ENCODE measurements at places on chromosomes 6 and 20. TPM values are rescaled to one million over a fixed set of nuclear protein-coding genes. Genes with fewer than 3 reads are reported as not detected.

DNA sequence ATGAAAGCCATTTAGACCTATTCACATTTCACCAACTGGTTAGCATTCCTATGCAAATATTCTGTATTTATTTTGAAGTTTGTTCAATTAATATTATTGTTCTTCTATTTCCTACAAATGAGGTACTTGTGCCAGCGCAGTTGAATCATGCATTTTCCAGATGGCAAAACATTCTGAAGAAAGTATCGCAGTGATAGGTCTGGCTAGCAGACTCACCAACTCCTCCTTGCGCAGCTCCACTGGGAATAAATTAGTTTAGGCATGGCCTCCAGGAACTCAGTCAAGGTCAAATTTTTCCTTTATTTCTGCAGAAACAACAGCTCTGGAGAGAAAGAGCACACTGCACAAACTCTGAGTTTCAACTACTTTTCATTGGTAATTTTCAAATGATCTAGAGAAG is 437.7 kb downstream of the COL12A1 start:
- DNase-seq: no peak

The OR2J3 gene
- not detected for polyA plus RNA-seq

The PAX1 gene
- not detected for polyA plus RNA-seq

The ZSCAN31 gene
- polyA plus RNA-seq: 0.34 TPM

DNA sequence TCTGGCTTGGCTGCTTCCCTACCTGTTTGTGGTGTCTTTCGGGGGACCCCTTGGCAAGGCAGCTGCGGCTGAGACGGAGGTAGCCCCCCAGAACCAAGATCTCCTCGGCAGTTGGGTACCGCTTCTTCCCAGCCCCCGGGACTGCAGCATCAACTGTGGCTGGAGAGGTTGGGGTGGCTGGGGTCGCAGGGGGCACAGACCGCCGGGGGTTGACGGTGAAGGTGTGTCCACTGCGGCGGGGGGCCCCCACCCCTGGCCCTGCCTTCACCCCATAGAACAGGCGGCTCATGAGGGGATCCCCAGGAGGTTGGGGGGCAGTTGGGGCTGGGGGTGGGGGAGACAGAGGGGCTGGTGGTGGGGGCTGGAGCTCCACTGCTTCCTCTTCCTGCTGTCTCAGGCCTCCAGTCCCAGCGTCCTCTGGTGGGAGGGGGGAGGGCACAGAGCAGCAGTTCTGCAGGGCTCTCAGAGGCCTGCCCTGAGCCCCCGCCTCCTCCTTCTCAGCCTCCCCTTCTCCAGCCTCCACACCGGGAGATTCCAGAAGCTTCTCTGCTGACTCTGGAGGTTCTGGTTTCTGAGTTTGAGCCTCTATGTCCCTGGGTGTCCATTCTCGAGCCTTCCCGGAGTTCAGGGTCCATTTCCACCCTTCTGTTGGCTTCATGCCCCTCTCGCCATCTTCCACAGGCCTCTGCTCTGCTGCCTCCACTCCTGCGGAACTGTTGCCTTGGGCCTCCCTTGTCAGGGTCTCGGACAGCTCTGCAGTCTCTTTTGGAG is 1.9 kb downstream of the PPP1R18 start:
- DNase-seq: peak; percentile 41

The KCNQ2 gene
- polyA plus RNA-seq: not detected

DNA sequence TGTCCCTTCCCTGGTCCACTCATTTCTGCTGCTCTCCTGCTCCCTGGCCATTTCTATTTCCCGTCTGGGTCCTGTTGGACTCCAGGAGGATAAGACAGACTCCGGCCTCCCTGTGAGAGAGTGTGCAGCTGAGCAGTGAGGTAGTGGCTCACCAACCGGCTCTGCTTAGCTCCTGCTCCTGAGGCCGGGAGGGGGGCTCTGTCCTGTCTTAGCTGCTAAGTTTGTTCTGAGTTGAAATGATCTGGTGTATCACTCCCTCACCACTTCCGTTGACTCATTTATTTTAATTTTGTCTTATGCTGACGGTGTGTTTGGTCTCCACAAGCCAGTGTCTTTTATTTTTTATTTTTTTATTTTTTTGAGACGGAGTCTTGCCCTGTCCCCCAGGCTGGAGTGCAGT is 148.5 kb upstream of the PDE10A start:
- no peak for DNase-seq

The ARMC12 gene
- not detected for polyA plus RNA-seq

The LY6G6D gene
- not detected for polyA plus RNA-seq

The PTGIS gene
- polyA plus RNA-seq: not detected

DNA sequence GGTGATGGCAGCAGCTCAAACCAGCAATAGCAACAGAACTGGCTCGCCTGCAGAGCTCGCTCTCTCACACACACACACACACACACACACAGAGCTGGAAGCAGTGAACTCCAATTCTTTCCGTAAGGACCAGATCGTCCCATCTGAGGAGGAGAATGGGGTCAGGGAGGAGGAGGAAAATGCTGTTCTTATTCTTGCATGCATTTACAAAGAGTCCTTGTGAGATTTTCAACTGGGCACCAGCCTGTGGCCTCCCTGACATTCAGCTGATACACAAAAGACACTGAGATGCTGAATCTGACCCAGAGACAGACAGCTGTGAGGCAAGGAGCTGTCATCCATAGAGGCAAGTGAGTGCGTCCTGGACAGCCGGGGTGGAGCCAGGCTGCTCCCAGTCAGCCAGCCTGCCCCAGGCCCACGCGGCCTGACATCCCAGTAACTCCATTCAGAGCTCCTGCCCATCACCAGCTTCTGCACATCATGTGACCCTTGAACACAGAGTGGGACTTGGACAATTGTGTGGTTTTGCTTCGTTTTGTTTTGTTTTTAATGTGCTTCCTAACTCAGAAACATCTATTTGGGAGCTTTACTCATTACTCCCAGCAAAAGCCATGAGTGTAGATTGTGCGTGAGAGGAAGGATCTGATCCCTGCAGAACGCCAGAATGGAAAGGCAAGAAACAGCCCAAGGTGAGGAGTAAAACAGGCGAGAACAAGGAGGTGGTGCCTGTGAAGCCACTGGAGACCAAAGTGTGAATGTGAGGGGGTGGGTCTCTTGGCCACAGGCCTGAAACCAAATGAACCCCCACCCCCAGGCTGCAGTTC is 2.1 kb downstream of the SERPINB9 start:
- DNase-seq: no peak

GRCh38 chr6:108839083-108839642 is 9.1 kb upstream of the ARMC2 start:
- DNase-seq: no peak

The SYNDIG1 gene
- polyA plus RNA-seq: not detected

- no peak for DNase-seq
Measured at GRCh38 chr6:25753079-25753478, 1.5 kb upstream of the SLC17A4 start.

- DNase-seq: no peak
Measured at GRCh38 chr6:106495014-106495413, 134.3 kb downstream of the RTN4IP1 start.

DNA sequence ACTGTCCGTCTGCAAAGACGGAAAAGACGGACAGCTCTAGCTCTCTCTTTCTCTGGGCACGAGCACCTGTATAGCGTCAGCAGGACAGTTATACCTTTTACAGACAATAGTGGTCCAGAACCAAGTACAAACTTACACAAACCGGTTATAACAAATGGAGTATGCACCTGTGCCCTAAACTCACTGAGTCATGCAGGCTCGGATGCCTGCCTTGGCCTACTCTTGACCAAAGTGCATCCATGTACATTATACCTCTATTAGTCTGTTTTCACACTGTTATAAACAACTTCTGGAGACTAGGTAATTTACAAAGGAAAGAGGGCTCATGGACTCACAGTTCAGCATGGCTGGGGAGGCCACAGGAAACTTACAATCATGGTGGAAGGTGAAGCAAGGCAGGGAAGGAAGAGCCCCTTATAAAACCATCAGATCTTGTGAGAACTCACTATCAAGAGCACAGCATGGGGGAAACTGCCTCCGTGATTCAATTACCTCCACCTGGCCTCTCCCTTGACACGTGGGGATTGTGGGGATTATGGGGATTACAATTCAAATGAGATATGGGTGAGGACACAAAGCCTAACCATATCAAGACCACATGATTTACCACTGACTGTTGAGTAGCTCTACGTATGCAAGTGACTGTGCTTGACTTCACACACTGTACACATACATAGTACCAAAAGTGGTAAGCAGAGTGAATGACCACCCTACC is 23.1 kb downstream of the MAN1A1 start:
- no peak for DNase-seq

The ARFGEF3 gene
- not detected for polyA plus RNA-seq

The TMEM200A gene
- 0.40 TPM for polyA plus RNA-seq

DNA sequence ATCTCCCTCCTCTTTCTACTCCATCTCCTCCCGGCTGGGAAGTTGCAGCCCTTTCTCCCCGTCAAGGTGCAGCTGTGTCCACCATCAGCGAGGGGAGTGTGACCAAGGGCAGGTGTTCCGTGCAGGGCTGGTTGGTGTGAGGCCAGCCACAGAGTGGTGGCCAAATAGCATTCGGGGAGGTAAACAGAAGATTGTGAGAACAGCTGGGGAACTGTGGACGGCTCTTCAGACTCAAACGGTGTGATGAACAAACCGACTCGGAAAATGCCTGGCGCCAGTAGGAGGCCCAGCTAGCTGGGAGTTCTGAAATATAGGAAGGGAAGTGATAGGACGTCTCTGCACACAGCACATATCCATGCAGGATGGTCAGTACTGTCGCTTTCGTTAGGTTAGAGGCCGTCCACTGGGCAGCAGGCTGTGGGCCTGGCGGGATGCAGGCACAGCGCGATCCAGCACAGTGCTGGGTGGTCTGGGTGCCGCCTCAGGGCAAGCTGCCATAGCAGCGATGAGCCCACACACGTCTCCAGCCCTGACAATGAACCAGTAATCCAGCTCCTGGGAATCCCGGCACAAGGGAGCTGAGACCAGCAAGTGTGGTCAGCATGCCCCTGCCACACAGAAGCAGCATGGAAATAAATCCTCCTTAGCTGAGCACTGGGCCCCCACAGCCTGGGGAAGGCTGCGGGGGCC is 258.1 kb downstream of the TAF4 start:
- no peak for DNase-seq

DNA sequence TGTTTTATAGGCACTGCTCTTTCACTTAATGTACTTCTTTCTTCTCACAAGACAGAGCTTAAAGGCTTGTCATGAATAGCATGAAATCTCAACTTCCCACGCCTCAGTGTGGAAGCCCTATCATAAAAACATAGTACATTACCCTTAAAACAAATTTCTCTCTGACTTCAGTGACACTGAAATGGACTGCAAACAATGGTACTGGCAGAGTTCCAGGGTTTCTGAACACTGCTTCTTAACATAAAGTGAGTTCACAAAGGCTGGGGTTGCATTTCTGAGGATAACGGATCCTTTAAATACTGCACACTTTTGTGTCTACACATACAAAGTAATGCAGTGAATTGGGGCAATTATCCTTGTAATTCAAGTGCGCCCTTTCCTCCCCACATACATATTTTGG is 32.3 kb upstream of the PLEKHG1 start:
- DNase-seq: no peak

- DNase-seq: no peak
Measured at GRCh38 chr20:33803921-33804337, 7.2 kb upstream of the CHMP4B start.

The PIGU gene
- 35.5 TPM for polyA plus RNA-seq

DNA sequence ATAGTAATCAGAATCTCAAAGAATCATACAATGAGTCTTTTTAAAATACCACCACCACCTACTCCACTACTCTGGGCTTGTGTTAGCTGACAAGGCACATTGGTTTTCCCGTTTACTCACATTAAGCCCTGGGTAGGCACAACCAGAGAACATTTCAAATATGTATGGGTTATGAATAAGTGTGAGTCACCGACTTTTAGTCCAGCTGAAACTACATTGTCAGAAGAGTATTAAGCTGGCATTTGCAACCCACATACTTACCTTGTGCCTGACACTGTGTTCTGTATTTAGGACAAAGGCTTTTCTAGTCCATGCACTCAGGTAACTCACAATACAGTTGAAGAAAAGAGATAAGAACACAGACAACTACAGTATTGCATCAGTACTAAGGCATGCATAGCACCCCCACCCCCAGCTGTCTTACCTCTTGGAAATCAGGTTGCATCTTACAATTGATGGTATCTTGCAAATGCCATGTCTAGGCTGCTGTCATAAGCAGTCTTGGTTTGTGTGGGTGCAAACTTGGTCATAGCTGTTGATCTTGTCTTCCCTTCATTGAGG is 40.3 kb upstream of the AHI1 start:
- DNase-seq: peak; percentile 56

The TNFRSF21 gene
- not detected for polyA plus RNA-seq

DNA sequence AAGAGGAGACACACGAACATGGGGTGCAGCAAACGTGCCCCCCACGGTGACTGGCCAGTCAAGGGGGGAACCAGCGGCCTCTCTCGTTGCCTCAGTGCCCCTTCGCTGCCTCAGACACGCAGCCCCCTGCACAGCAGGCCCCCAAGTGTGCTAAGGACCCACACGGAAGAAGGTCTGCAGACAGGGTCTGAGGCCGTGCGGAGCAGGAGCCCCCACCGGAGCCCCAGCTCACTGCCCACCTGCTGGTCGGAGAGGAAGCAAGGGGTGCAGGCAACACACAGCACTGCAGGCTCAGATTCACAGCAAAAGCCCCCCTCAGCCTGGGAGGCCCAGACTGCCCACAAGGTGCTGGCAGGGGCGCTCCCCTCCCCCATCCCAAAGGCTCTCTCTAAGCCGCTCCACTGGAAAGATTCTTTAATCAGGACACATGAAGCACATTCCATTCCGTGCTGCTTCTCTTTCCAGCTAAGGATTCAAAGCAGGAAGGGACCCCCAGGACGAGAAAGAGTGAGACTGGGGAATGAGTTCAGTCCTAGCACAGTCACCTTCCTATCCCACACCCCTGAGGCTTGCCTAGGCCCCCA is 105.1 kb downstream of the SLC23A2 start:
- DNase-seq: no peak

DNA sequence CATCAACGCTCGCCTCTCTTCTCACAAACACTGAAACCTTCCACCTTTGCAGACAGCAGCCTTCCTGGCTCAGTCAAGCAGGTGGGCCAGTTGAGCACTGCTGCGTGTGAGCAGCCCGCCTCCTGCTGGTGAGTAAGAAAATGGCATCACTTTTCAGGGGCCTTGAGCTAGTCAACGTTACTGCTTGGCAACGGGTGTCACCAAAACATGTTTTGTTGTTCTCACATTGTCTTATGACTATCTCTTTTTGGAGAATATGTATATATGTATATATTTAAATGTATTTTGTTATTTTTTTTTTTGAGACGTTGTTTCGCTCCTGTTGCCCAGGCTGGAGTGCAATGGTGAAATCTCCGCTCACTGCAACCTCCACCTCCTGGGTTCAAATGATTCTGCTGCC is 97.0 kb upstream of the AGPAT4 start:
- DNase-seq: peak; percentile 64

DNA sequence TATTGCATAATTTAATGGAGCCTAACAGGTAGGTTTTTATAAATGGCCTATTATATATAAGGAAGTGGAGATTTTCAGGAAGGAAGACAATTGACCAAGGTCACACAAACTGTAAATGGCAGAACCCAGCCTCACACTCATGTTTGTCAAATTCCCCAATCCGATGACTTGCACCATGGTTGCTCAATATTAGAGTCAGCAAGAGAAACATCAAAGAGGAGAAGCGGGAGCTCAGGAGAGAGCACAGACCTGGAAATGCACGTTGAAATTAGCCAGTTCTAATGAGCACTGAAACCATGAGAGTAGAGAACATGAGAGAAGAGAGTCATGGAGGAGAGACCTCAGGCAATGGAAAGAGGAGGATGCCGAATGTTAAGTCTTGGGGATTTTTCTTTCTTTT is 13.5 kb upstream of the MLIP start:
- no peak for DNase-seq

Data from CD4-positive, CD25-positive, alpha-beta regulatory T cell (primary cell).